Astrocyte of the hippocampus (primary cell): ENCODE measurements at places on chromosomes 11 and 22.

- no peak for DNase-seq
Measured at GRCh38 chr11:19872512-19873145, 160.0 kb downstream of the NAV2 start.

- DNase-seq, result no peak
Measured at GRCh38 chr11:60944490-60945294, 7.3 kb downstream of the SLC15A3 start.

- no peak for DNase-seq
Measured at GRCh38 chr11:32034680-32035079, 56.2 kb upstream of the RCN1 start.

DNA sequence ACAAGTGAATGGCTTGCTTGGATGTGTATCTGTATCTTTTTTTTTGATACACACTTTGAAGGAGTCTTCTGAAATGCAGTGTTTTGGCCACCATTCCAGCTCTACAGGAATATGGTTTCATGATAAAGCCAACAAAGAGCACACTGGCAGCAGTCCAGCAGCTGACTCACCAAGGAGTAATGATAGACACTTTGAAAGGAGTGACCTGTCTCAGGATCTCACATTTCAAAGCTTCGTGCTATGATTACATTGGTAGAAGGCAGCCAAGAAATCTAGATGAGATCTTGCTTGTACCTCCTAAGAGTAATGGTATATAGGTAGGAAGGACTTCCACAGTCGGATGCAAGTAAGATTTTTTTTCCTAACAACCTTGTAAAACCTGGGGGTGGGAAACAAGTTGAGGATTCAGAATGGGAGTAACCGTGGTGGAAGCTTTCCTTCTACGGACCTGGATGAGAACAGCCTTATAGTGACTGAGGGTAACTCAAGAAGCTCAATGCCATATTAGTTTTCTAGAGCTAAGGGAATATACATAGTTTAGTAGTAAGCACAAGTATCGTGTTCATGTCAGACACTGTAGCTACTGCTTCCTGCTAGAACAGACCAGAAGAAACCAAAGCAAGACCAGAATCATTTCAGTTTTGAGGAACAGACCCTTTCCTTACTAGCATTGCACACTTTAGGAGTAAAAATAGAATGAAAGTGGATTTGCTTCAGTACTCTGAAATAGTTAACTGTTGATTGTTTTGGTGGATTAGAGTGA lies 25.0 kb downstream of the MTMR3 start:
- peak; percentile 97 for DNase-seq

DNA sequence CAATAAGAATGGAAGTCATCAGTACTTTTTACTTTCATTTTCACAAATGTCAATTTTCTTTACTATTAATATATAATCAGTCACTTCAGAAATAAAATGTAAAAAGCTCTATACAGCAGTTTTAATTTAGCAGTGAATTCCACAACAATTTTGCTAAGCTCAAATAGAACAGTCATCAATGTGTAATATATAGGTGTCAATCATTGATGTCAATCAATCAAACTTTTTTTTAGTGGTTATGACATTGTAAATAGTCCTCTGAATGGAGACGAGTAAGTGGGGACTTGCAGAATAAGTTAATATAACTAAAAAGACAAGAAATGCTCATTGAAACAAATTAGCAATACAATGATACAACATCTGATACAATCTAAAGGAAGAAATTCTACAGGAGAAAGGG lies 327.4 kb downstream of the GUCY1A2 start:
- DNase-seq, result no peak

- DNase-seq, result peak; percentile 58
Measured at GRCh38 chr22:43992331-43992821, 31.7 kb upstream of the PARVB start.

DNA sequence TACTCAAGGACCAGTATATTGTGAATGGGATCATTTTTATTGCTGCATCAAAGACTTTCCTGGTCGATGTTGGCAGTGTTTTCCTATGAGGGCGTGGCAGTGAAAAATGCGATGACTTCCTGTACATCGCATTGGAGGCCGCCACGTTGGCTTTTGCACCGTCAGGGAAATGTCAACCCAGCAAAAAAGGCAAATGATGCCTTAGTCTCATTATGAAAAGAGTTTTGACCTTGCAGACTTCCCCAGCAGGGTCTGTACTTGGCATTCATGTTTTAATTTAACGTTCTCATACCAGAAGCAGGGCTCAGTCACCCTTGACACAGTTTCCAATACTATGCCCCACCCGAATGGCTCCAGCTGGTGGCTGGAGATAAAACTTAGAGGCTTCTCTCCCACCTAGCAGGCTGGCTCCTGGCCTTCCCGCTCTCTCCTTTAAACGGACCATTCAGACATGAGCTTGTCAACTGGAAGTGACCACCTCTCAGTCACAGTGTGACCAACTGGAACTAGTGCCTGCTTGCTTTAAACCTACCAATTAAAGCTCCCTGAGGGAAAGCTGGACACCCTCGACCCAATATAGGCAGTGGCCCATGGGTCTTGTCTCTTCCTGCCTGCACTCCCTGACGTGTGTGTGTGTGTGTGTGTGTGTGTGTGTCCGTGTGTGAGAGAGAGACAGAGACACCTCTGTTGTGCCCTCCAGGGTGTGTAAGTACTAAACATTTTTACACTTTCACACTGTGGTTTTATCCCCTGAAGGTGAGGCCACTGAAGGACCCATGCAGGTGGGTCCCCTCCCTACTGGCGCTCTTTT lies 8.7 kb upstream of the GDPD5 start:
- no peak for DNase-seq

- no peak for DNase-seq
Measured at GRCh38 chr11:25183411-25183810, 686.6 kb downstream of the LUZP2 start.

DNA sequence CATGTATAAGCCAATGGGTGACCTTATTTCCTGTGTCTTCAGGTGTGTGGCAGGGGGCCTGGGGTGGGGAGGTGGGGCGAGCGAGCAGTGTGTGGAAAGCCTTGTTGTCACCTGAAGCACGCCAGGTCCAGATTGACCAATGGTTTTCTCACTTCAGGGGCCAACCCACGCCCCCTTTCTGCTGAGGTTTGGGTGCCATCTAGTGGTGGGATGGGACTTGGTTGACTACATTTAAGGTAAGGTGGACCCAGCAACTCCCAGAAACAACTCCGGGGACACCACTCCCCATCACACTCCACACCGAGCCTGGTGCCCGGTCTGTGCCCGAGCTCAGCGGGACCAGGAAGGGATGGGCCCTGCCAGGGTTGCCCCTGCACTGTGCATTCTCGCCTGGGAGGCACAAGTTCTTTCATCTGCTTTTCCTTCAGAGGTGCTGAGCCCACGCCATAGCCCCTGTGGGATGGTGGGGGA lies 40.0 kb downstream of the TPCN2 start:
- DNase-seq, result peak; percentile 90

- no peak for DNase-seq
Measured at GRCh38 chr22:31439808-31440207, 40.4 kb downstream of the DRG1 start.

DNA sequence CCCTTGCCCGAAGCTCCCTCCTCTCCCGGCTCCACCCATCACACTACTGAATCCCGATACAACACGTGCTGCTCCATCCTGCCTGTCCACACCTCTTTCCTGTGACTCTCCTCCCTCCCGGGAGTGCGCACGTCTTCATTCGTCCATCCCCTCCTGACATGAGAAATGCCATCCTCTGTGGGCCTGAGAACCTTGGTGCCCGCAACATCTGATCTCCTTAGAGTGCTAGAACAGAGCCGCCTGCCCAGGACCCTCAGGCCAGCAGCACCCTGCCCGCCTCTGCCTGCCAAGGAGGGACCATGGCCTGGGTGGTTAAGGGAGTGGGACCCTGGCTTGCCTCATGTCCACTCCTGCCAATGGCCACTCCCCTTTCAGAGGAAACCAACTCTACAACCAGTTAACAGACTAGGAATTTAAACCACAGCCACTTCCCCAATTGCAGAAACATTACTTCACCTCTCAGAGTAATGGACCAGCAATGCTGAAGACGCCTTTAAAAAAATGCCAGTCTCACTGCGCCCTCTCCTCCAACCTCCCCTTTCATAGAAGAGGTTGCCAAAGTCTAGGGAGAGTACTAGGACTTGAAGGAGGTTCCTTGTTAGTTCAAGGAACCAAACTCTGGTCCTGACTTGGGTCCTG lies 466.3 kb downstream of the OPCML start:
- DNase-seq, result peak; percentile 41

DNA sequence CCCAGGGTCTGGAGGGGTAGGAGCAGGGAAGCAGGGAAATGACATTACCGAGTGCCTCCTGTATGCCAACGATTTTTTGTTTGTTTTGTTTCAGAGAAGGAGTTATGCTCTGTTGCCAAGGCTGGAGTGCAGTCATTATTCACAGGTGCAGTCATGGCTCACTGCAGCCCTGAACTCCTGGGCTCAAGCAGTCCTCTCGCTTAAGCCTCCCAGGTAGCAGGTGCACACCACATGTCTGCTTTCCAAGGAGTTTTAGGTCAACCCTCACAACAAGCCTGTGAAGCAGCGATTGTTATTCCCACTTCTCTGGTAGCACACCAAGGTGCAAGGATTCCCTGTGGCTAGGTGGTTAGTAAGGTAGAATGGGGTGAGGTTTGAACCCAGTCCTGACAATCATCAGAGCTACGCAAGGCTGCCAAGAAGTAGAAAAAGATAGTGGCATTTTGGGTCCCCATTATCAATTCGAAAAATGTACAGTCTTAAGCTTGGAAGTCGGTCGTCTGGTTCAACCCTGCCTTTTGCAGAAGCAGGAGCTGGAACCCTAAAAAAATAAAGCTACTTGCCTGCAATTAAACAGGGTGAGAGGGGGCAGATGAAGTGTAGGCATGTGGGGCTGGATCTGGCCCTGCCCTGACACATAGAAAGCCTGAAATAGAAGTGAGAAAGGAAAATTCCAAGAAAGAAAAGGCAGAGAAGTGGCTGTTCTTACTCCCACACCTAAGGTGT lies 9.1 kb downstream of the UCP3 start:
- DNase-seq, result no peak

DNA sequence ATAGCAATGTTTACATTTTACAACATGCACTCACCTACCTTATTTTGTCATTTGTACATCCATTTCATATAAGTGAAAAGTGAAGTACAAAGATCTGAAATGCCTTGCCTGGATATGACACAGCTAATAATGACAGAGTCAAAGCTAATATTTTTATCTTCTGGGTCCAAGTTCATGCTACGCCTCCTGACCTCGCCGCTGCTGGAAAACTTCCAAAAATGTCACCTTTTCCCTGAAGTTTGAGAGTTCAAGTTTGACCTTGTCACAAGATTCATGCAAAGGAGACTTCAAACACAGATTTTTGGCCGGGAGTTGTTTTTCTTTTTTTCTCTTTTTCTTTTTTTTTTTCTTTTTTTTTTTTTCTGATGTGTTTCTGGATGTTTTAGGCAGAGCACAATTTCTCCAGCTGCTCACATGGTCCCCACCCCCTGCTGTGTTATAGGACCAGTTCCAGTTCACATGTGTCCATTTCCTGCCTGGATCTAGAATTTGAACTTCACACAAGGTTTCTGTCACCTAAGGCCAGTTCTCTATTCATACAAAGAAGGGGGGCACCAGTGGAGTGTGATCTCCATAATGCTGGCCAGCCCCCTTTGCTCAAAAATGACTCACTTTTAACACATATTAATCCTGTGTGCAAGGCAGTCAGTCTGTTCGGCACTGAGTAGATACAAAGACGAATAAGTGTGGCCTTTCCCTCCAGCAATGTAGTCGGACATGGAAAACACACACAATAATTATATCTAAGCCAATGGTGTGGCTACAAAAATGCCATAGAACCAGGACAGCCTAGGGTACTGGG lies 546.8 kb downstream of the BUD13 start:
- DNase-seq, result peak; percentile 43

- peak; percentile 25 for DNase-seq
Measured at GRCh38 chr11:18540207-18541009, 13.7 kb upstream of the TSG101 start.

GRCh38 chr11:84882056-84882455 lies 745.1 kb downstream of the DLG2 start:
- no peak for DNase-seq

- DNase-seq, result peak; percentile 18
Measured at GRCh38 chr11:59756845-59757244, 1.7 kb downstream of the STX3 start.

DNA sequence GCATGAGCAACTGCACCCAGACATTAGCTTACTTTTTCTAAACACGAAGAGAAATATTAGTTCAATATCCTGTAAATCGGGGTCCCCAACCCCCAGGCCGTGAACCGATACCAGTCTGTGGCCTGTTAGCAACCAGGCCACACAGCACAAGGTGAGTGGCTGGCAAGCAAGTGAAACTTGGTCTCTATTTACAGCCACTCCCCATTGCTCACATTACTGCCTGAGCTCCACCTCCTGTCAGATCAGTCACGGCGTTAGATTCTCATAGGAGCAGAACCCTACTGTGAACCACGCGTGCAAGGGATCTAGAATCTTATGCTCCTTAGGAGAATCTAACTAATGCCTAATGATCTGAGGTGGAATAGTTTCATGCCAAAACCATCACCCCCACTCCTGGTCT lies 27.8 kb upstream of the DEPDC7 start:
- no peak for DNase-seq

GRCh38 chr22:32801537-32802236 lies at the start of gene TIMP3:
Gene TIMP3, plus strand, starts transcription at chr22:32801705. Its CDS starts 297 bp downstream, at chr22:32802002.
- peak; percentile 95 for DNase-seq

GRCh38 chr11:1453611-1454034 lies 33.0 kb downstream of the MOB2 start:
- DNase-seq, result no peak

- DNase-seq, result no peak
Measured at GRCh38 chr11:24131698-24132097, 365.2 kb upstream of the LUZP2 start.

DNA sequence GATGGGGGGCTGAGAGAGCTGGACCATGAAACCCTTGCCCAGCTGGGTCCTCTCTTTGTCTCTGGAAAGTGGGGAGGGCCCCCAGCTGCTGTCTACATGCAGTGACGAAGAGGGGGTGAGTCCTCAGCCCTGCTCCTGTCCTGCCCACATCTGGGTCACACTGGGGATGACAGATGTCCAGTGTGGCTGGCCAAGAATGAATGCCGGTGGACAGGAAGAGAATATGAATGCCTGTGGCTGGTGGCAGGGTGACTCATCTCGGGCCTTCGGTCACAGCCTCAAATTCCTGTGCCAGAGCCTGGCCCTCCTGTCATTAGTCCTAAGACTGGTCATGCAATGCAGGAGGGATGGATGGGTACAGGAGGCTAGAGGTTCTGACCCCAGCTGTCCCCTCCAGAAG lies 2.2 kb upstream of the PNPLA3 start:
- peak; percentile 91 for DNase-seq

DNA sequence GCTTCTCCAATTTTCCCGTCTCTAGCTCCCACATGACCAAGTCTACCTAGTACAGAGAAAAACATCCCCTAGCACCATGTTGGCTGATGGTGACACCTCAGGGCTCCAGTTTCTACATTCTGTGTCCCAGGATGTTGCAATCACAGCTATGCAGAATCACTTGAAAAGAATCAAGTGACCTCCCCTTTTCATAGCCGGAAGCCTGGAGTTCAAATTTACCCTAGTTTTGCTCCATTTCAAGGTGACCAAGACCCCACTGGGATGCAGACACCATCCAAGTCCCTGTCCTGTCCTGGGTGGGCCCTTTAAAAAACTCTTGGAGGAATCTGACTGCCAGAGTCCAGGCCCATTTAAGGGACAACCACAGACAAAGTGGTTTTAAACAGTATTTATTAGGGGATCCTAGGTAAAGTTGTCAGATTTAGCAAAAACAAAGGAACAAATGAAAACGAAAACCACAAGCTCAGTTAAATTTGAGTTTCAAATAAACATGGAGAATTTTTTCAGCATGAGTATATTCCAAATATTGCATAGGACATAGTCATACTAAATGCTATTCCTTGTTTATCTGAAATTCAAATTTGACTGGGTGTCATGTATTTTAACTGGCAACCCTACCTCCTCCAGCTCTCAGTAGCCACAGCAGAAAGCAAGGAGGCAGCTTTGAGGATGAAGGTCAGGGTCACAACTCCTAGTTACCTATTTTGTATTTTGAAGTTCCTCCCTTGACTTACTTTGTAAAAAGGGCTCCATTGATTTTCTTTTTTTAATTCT lies 52.4 kb downstream of the MIAT start:
- peak; percentile 31 for DNase-seq
